Endothelial cell of umbilical vein (primary cell): ENCODE measurements at places on chromosomes 6 and 20. TPM values are rescaled to one million over a fixed set of nuclear protein-coding genes. Genes with fewer than 3 reads are reported as not detected.

DNA sequence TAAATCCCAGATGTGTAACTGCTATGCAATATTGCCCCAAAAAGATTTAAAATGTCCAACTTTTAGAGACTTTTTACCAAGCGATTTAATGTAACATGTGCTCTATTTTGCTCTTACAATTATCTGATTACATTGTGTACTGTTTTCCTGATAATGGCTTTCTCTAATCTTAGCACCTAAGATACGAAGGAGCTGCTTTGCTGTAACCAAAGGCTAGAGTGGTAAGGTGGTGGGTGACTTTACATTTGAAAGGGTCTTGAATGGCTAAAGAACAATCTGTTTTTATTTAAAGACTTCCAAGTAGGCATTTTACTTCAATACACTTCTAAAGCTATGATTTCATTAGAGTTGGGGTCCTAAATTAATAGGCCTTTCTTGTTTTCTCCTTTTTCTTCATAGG, 1201.6 kb upstream of the MAP3K7 start:
- no peak for DNase-seq

- DNase-seq: peak; percentile 64
These were observed 45.4 kb downstream of the MDFI start for GRCh38 chr6:41683523-41684310.

- no peak for DNase-seq
These were observed 470.6 kb upstream of the ARID1B start for GRCh38 chr6:156306531-156306930.

DNA sequence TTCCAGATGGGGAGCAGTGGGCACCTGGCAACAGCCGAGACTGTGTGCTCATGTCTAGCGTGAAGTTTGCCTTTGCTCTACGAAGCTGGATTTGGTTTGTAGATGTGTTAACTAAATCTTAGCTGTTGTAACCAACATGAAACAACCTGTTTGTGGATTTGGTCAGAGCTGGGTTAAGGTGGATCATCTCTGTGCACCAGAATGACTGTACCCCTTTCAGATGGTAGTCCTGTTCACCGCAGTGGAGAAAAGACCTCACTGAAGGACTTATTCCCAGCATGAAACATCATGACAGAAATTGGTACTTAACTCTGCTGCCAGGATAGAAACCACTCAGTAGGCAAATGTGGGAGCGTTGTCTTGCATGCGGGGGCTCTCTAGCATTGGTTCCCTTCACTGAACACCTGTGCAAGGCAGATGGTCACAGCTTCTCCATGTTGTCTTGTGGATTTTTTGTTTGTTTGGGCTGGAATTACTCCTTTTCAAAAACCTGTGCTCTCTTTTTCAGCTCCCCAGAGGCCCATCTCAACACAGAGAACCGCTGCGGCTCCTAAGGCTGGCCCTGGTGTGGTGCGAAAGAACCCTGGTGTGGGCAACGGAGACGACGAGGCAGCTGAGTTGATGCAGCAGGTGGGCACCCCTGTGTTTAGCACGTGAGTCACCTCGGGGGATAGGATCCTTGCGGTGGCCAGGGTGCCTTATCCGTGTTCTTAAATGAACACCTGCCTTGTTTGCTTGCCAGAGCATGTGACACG, 19.3 kb upstream of the EFCAB8 start:
- no peak for DNase-seq

DNA sequence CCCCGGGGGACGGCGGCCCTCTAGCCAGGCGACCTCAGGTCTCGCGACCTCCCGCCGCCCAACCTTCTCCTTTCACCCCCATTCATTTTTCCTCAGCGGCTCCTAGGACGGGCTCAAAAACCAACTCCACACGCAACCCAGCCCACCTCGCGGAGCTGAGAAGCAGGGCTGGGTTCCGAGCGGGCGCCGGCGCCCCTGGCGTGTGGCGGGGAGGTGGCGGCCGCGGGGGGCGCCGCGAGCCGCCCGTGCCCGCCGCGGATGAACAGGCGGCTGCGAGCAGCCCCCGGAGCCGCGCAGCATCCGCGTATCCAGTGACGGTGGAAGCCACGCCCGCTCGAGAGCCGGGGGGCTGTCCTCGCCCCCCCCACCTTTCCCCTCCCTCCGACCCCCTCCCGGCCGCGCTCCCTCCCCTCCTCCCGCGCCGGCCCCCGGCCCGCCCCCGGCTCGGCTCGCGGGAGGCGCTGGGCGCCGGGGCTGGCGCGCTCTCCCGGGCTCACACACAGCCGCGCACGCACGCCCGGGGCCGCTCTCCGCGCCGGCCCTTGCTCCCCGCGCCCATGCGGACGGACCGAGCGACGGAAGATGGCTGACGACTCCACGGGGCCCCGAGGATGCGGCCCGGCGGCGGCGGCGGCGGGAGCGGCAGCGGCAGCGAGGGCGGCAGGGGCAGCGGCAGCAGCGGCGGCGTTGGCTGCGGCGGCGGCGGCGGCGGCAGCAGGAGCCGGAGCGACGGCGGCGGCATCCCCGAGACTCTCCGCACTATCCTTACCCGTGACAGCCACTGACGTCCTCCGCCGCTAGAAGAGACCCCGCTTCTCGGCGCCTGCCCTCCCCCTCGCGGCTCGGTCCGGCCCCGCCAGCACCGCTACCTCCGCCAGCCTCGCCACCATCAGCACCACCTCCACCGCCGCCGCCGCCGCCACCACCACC, at the start of gene SOBP:
Gene SOBP, plus strand, starts transcription at position 482 of the 930 bp plus-strand sequence. CDS start 500 bp downstream, outside the sequence.
- peak; percentile 54 for DNase-seq

GRCh38 chr6:10763006-10763405, 15.4 kb downstream of the TMEM14B start:
- peak; percentile 53 for DNase-seq

DNA sequence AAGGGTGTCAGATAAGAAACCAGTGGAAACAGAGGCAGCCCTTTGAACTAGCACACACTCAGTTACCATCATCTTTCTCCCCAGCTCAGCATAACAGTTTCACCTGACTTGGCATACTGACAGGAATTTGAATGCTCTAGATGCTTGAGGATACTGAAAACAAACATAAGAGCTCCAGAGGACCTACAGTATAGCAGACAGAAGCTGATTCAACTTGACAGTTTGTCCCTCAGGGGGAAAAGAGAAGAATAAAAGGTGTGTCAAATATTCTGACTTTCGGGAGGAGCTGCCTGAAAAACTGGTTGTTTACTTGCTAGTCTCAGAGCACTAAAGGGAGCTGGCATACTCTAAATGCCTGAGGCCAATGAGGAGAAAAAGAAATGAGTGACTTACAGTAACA, 35.1 kb downstream of the EYS start:
- no peak for DNase-seq

DNA sequence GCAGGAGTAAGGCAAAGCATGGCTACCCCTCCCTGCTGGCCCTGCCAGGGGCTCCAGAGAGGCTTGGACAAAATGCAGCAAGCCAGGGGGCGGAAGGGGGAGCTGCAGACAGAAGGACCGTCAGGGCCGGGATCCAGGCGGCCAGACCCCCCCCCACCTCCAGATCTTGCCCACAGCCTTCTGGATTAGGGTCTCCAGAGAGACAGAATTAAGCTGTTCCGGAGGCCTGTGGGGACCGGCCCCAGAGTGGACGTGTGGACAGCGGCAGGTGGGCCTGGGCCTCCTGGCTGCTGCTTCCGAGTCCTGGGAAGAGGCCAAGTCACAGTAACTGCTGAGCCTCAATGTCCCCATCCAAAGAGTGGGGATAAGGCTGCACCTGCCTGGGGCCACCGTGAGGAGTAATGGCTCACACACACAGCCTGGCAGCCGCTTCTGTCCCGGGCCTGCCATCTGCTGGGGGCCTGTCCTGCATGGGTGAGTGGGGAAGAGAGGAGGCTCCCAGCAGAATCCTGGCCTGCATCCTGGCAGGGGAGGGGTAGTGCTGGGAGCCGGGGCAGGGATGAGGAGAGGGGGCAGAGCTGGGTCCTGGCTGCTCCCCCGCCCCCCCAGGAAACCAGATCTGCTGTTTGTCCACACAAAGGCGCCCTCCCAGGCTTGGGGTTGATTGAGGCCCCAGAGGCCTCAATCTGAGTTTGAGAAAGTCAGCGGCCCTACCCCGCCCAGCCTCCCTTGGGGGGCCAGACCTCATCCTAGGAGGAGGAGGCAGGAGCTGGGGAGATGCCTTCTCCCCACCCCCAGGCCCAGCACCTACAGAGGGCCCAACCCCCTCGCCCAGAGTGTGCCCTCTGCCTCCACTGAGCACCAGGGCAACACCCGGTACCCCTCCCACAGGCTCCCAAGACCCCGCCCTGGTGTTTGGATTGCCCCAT, 3.9 kb downstream of the LAMA5 start:
- DNase-seq: no peak

- peak; percentile 91 for DNase-seq
These were observed 80.6 kb upstream of the NXT1 start for GRCh38 chr20:23269954-23270353.

DNA sequence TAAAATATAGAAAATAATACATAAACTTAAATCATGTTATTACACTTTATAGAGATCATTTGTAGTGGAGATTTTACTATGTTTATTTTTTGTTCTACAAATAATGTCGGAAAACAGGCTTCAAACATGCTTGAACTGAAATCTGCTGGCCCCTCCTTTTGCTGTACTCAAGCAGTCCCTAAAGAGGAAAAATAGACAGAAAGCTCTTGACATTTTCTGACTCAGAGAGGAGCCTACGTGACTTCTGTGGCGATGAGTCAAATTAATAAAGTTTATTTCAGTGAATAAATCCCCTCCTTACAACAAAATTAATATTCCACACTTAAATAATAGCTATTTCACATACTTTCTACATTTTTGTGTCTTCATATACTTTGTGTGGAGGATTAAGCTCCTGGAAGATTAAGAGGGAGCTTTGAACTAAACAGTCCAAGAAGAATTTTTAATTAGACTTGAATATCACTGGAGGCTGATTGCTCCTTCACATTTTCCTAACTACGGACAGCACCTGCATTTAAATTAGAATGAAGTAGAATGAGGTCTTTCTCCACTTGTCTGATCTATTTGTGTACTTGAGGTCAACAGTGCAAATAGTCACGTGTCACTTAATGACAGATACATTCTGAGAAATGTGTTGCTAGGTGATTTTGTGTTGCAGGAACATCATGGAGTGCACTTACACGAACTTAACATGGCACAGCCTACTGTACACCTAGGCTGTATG, 1.7 kb upstream of the TREM1 start:
- no peak for DNase-seq

DNA sequence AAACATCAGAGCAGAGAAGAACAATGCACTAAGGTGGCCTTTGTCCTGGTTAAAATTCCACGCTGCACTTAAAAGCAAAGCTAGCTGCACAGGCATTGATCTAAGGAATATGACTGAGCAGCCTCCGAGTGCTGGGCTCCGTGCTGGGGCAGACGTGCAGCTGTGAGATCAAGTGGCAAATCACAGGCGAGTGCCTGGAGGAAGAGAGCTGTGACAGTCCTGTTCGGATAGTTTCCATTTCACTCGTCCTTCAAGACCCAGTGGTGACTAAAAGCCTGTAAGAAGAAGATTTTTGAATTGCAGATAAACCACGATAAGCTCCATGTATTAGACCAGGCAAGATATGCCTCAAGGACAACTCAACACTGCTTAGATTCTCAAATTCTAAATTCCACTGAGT, 247.9 kb downstream of the ANKRD60 start:
- no peak for DNase-seq

DNA sequence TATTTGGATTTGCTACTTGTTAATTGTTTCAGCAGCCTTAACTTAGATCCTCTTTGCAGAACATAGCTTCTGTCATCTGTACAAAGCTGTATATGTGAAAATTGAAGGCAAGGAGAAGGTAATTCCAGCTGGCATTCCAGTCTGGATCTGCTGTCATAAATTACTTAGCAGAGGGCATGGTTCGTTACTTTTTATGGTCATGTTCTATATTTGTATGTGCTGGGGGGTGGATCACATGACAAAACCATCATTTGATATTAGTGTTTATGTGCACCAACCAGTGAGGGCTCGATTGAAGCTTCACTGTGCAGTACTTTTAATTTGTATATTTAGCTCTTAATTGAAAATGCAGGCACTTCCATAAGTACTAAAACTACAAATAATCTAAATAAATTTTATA, 80.2 kb downstream of the CAP2 start:
- no peak for DNase-seq

- DNase-seq: no peak
These were observed 16.2 kb downstream of the ADGRB3 start for GRCh38 chr6:68651011-68651985.

GRCh38 chr6:111485342-111485741, 2.3 kb upstream of the REV3L start:
- no peak for DNase-seq

GRCh38 chr6:129359811-129360681, 349.9 kb downstream of the ARHGAP18 start:
- DNase-seq: no peak

DNA sequence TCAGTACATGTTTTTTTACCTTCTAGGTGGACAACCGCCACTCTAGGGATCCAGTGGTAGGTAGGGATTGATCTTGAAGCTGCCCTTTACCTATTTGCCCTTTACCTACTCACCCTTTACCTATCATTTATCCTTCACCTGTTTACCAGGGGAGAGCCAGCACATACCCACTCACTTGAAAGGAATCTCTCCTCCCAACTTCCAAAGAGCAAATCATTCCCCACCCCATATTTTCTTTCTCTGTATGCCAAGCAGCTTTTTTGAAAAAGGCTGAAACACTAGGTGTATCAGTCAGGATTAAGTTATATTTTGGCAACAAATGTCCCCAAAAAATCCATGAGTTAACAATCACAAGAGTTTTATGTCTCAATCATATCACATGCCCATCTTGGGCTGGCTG, 10.5 kb upstream of the EPM2A start:
- DNase-seq: no peak

- DNase-seq: no peak
These were observed 1279.8 kb downstream of the EPHA7 start for GRCh38 chr6:92139601-92140000.

DNA sequence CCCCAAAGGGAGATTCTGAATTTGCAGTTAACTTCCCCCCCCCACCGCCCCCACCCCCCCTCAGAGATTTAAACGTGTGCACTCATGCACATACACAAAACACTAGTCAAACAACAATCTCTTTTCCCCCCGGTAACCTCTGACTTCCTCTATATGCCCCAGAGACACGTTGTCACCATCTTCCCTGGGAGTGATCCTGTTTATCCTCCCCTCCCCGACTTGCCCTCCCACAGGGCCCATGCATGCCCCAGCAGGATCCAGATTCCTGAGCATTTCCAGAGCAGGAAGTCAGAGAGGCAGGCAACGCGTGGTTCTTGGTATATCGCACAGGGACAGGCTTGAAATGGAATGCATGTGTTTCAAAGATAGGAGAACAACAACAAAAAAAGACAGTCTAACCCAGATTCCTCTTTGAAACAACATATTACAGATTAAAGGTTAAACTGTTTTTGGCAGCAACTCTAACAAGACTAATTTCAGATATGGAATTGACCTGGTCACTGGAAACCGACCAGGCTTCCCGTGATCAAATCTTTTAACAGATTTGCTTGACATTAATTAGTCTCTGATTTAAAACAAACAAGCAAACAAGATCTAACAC, 1.3 kb downstream of the BLCAP start:
- DNase-seq: peak; percentile 97

RFX6 gene
- not detected in 2 replicates for polyA plus RNA-seq

FAM83D gene
- polyA plus RNA-seq: 38.2 and 41.0 TPM in 2 replicates

TREM1 gene
- not detected in 2 replicates for polyA plus RNA-seq

RNF144B gene
- 14.3 and 18.1 TPM in 2 replicates for polyA plus RNA-seq

CPNE5 gene
- polyA plus RNA-seq: 49.4 and 55.8 TPM in 2 replicates

KCNK5 gene
- not detected in 2 replicates for polyA plus RNA-seq

HLA-DQB1 gene
- polyA plus RNA-seq: not detected in 2 replicates

SAMD10 gene
- 5.3 and 6.9 TPM in 2 replicates for polyA plus RNA-seq

PPP1R3G gene
- polyA plus RNA-seq: 0.03 and 0.04 TPM in 2 replicates

ALDH5A1 gene
- polyA plus RNA-seq: 0.49 and 0.51 TPM in 2 replicates

LGSN gene
- not detected in 2 replicates for polyA plus RNA-seq

IP6K3 gene
- not detected in 2 replicates for polyA plus RNA-seq

PRSS16 gene
- polyA plus RNA-seq: not detected in 2 replicates
